B cell (primary cell): ENCODE measurements at places on chromosomes 1 and 21. TPM values are rescaled to one million over a fixed set of nuclear protein-coding genes. Genes with fewer than 3 reads are reported as not detected.
A peak's percentile ranks its signal among the peaks of the same experiment; 100 is the strongest.

The C8B gene
- not detected in 2 replicates for total RNA-seq

- DNase-seq: no peak
These were observed 161.5 kb downstream of the ADSS2 start for GRCh38 chr1:244289991-244290785.

DNA sequence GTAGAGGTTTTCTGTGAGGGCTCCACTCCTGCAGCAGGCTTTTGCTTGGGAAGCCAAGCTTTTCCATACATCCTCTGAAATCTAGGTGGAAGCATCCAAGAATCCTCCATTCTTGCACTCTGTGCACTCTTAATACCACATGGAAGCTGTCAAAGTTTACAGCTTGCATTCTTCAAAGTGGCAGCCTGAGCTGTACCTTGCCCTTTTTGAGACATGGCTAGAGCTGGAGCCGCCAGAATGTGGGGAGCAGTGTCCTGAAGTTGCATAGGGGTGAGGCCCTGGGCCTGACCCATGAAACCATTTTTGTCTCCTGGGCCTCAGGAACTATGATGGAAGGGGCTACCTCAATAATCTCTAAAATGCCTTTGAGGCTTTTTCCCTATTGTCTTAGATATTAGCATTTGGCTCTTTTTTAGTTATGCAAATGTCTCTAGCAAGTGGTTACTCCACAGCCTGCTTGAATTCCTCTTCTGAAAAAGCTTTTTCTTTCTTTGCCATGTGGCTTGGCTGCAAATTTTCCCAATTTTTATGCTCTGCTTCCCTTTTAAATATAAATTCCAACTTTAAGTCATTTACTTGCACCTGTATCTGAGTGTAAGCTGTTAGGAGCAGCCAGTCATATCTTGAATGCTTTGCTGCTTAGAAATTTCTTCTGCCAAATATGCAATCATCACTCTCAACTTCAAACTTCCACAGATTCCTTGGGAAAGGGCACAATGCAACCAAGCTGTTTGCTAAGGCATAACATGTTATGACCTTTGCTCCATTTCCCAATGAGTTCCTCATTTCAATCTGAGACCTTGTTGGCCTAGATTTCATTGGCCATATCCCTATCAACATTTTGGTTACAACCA, 92.1 kb upstream of the ARTN start:
- DNase-seq: no peak

DNA sequence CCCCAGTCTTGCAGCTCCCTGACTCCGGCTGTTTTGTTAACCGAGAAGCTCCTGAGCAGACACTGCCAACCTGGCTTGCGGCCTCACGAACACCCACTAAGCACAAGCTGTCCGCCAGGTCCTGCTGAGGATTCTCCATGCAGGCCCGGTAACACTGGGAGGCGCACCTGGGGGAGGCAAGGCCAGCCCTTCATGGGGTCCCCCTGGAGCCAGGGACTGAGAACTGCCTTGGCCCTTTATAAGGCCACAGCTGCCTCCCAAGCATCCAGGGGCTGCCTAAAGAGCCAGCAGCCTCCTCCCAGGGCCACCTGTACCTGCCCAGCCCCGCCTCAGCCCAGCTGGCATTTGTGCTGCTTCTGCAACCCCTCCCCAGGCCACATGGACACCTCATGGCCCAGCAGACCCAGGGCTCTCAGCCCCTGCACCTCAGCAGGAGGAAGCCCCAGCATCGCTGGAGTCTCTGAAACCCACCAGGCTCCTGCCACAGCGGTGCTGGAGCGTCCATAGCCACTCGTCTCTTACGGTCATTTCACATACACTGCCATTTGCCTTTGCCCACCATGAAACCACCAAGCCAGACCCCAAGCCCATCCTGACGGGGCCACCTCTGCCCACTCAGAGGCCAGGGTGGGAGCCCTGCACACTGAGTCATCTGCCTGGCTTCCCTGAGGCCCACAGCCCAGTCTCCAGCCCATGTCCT, 82.5 kb downstream of the NPHP4 start:
- no peak for DNase-seq

- DNase-seq: no peak
These were observed 18.7 kb downstream of the WNT2B start for GRCh38 chr1:112527266-112528010.

DNA sequence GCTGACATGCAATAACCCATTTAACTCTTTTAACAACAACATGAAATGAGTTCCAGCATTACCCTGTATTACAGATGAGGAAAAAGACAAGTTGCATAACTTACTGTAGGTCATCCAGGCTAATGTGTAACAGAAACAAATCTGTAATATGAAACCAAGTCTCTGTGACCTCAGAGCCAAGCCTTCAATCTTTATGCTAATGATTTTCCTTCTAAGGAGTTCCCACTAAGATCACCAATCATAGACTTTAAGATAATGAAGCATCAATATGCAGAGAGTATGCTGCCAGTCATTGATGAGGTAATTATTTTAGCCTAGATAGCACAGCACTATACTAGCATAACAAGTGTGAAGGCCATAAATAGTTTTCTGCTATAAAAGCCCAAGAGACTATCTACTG, 35.6 kb upstream of the RNPC3 start:
- no peak for DNase-seq

DNA sequence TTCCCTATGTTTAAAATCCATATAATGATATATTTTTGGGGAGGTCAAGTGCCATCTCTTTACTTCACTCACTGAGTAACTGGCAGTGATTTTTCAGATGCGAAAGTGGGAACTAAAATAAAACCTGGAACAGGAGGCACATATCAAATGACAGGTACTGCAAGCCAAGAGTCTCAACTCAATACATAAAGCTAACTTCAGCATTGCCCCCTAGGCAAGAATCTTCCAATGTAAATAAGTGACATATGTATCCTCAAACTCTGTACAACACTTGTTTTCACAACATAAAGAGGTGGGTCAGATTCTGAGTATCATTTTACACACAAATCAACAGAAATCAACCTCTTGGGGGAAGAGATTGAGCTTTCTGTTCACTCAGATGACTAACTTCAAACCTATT, 18.1 kb downstream of the DCAF8 start:
- DNase-seq: no peak

DNA sequence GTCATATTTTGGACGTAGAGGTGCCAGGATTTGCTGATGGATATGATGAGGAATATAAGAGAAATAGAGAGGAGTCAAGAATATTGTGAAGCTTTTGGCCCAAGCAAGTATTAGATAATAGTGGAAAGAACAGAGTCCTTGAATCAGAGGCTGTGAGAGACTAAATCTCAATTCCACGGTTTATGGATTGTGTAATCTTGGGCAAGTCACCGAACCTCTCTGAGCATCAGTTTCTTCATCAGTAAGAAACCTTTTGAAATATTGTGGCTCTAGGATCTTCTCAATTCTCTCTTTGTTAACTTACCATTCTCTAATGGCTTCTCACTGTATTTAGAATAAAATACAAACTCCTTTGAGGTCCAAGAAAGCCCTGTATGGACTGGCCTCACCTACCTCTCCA, 77.6 kb downstream of the RPS6KA1 start:
- DNase-seq: no peak

The ANGPTL7 gene
- not detected in 2 replicates for total RNA-seq

DNA sequence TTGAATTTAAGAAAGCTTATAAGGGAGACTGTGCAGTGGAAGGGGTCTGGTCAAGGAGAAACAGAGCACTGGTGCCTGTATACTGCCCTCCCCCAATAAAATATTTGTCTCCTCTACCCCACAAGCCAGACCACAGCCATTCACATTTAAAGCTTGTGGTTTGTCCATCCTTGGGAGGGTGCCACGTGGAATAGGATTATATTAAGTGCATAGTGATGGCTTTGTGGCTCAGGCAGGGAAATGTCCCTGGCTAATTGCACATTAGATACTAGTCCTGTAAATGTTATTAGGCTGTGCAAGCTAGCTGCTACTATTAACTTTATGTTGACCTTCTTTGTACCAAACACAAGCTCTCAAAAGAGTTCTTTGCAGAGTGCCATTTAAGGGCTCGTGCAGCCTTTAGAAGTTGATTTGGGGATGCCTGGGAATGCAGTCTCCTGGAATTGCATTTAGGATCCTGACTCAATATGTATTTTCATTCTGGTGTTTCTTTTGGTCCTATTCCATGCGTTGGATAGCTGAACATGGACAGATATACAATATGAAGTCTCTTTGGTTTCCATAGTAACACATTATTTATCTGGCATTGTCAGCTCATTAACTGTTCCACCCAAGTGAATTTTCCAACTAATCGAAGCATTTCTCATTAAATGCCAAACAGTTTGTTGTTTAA, 210.6 kb downstream of the ROR1 start:
- DNase-seq: no peak

The PLA2G2A gene
- total RNA-seq: not detected in 2 replicates

The HES3 gene
- not detected in 2 replicates for total RNA-seq

DNA sequence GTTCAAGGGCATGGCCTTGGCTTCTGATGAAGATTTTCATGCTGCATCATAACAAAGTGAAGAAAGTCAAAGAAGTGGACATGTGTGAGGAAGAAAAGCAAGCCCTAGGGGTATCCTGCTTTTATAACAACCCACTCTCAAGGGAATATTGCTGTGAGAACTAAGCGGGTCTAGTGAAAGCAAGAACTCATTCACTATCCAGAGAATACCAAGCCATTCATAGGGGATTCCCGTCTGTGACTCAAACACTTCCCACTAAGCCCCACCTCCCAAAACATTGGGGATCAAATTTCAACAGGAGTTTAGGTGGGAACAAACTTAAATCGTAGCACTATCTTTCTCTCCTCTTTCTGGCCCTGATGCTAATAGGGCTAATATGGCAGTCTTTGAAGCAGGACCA, 98.5 kb upstream of the CTTNBP2NL start:
- no peak for DNase-seq

The KCNQ4 gene
- total RNA-seq: 0.20 and 0.34 TPM in 2 replicates

- no peak for DNase-seq
These were observed 6.1 kb downstream of the STX12 start for GRCh38 chr1:27779122-27779521.

The PWP2 gene
- 9.1 and 13.5 TPM in 2 replicates for total RNA-seq

GRCh38 chr21:44018127-44018526, 6.0 kb downstream of the TRAPPC10 start:
- no peak for DNase-seq

GRCh38 chr1:211781260-211781659, 49.3 kb downstream of the LPGAT1 start:
- DNase-seq: no peak

- DNase-seq: no peak
These were observed 97.8 kb upstream of the ZC3H11B start for GRCh38 chr1:219710529-219711194.

GRCh38 chr1:177256153-177257075, 85.7 kb downstream of the BRINP2 start:
- no peak for DNase-seq

DNA sequence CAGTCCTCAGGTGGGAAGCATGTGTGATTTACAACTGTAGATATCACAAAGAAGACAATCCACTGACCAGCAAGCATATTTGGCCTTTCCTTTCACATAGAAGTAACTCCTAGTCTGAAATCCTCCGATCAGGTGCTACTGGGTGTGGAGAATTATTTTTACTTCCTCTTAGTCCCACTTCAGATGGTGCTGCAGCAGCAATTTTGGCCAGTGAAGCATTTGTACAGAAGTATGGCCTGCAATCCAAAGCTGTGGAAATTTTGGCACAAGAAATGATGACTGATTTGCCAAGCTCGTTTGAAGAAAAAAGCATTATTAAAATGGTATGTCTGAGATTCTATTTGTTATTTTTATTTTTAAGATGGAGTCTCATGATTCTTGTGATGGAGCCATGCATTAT, 51.0 kb downstream of the SCP2 start:
- no peak for DNase-seq

The APOBEC4 gene
- not detected in 2 replicates for total RNA-seq

DNA sequence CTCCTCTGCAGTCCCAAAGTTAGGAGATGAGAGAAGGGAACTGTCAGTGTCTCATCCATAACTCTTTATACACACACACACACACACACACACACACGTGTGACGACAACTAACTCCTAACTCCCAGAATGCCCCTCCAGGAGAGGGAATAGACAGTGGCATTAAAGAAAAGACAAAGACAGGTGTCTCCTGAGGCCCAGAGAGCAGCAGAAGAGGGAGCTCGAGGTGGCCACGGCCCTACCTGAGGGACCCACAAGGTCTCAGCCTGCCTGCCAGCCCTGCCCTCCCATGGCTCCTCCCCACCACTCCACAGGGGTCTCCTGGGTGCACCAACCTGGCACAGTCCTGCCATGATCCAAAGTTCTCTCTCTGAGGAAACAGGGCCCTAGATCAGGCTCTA, 1.6 kb upstream of the PHLDA3 start:
- DNase-seq: no peak

DNA sequence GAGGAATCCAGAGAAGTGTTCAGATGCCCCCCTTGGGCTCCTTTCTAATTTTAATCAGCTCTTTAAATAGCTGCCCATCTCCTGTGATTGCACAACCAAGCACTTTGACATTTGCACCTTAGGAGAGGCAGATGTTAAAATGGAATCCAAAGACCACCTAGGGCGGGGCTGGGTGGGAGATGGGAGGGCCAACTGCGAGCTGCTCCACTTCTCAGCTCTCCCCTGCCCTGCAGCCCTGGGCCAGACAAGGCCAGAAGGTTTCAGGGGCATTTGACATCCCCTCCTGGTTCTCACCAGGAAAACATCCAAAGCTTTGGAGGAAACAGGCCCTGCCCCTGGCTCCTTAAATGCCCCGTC, 106.9 kb downstream of the DHRS3 start:
- no peak for DNase-seq

DNA sequence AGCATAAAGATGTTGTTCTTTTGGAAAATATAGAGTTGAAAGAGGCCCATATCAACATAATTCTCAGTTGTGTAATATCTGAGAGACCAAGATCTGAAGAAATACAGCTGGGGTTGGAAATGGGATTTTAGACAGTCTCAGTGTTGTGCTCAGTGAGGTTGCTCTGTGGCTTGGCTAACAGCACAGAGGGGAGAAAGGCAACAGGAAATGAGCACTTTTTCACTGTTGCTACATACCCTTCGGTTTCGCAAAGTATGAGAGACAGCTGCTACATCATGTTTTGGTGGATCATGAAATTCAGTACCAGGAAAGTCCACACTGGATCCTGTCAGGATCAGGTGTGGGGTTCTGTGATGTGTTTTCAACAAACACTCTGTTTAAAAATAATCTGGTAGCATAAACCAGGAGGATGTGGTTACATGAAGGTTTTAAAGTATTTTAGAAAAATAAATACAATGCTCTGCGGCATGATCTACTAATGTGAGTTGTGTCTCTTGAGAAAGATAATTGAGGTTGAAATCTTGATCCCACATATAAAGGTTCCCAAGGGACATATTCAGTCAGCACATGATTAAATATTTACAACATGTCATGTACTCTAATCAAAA, 7.0 kb upstream of the GPR88 start:
- no peak for DNase-seq

- DNase-seq: peak; percentile 99
These were observed at the start of the genes AP4B1 and DCLRE1B for GRCh38 chr1:113904674-113905434. Gene AP4B1 (minus strand): TSS chr1:113904799. CDS start chr1:113904717, 82 bp downstream. Gene DCLRE1B (plus strand): TSS chr1:113905326. CDS start chr1:113905587, 261 bp downstream.

The NPPB gene
- not detected in 2 replicates for total RNA-seq

- no peak for DNase-seq
These were observed 43.1 kb downstream of the RASSF5 start for GRCh38 chr1:206550446-206550845.

DNA sequence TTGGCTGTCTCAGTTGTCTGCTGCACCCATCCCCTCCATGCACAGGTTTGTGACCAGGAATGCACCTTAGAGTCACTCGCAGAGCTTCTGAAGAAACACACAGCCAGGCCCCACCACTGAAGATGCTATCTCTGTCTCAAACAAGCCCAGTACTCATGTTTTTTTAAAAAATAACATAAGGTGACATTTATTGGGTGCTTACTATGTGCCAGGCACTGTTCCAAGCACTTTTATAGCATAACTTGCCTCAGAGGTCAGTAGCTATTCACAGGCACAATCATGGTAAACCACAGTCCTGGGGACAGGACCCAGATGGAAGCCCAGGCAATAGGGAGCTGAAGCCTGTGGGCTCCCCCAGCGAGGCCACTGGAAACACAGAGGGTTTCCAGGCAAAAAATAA, 8.8 kb upstream of the ATP13A2 start:
- DNase-seq: no peak
